Hippocampal formation (tissue), 2 donors: ENCODE measurements at places on chromosomes 1 and 21.
A peak's percentile ranks its signal among the peaks of the same experiment; 100 is the strongest.

DNA sequence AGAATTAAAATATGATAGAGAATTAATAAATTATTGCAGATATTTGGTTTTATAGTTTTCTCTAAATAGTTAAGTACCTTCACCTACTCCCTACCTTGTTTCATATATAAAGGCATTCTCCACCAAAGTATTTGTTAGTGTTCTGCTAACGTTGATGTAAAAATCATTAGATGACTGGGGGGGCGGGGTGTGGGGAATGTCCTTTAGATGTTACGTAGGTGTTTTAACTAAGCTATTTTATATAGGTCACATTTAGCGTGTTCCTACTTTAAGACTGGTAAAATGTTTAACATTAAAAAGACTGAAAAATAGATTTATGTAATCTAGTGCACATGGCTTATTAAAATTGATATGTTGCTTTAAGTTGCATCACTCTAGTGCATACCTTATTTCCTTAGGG lies 48.6 kb downstream of the PTPRC start:
- no peak for DNase-seq

DNA sequence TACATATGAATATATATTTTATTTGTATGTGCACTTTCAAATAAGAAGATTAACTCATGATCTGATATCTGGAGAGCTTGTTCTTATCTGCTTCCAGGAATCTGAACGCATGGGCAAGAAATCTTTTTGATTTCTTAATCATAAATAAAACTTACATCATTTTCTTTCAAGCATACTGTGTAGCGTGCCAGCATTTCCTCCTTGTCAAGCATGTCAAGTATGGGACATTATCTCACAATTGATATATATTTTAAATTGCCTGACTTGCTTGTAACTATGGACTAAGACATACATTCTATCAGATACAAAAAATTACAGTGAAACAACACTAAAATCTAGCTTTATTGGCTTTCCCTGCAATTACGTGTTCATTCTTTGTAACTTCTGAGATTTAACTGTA lies 1128.2 kb downstream of the PLA2G4A start:
- DNase-seq, result no peak

GRCh38 chr1:53735681-53736080 lies 3.3 kb downstream of the GLIS1 start:
- DNase-seq, result no peak

DNA sequence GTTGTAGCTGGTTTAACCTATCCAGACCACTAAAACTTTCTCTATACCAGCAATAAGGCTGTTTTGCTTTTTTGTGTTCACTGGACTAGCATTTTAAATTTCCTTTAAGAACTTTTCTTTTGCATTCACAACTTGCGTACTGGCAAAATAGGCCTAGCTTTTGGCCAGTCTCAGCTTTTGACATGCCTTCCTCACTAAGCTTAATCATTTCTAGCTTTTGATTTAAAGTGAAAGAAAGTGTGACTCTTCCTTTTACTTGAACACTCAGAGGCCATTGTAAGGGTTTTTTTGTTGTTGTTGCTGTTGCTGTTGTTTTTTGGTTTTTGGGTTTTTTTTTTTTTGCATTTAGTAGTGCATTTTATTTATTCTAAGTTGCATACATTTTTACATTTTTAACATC lies 15.2 kb downstream of the RPAP2 start:
- DNase-seq, result no peak

- DNase-seq, result no peak
Measured at GRCh38 chr1:106290805-106291501, 765.5 kb upstream of the PRMT6 start.

DNA sequence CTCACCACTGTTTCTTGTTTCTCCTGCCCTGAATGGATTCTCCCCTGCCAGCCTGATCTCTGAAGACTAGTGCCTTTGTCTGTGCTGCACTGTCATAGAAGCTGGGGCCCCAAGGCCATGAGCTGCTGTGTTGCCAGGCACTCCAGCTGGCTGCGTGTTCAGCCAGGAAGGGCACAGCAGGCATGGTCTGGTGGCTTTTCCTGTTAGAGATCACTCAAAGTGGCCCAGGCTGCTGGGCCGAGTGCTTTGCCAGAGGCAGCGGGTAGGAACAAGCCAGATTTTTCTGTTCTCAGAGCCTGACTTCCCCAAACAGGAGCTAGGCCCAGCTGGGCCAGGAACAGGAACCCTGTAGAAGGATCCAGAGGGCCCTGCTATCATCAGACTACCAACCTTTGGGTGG lies 5.2 kb downstream of the ADPRS start:
- peak; percentile 82 for DNase-seq

GRCh38 chr1:82264802-82265201 lies 464.1 kb downstream of the ADGRL2 start:
- no peak for DNase-seq

DNA sequence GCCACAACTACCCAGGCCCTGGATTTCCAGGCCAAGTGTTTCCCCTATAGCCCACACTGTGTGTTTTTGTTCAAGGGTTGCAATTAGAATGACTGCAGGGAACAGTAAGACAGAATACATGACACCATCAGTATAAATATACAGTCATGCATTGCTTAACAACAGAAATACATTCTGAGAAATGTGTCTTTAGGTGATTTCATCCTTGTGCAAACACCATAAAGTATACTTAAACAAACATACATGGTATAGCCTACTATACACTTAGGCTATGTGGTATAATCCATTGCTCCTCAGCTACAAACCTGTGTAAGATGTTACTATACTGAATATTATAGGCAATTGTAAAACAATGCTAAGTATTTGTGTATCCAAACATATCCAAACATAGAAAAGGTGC lies 7.5 kb upstream of the SLC44A5 start:
- no peak for DNase-seq

DNA sequence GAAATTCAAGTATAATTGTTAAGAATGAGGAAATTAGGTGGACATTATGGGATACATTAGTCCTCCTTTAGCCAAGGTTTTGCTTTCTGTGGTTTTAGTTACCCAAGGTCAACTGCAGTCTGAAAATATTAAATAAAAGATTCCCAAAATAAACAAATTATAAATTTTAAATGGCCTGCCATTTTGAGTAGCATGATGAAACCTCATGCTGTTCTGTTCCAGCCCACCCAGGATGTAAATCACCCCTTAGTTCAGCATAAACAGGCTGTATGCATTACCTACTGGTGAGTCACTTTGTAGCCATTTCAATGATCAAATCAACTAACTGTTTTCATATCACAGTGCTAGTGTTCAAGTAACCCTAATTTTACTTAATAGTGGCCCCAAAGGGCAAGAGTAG lies 132.5 kb upstream of the LYPLAL1 start:
- no peak for DNase-seq

DNA sequence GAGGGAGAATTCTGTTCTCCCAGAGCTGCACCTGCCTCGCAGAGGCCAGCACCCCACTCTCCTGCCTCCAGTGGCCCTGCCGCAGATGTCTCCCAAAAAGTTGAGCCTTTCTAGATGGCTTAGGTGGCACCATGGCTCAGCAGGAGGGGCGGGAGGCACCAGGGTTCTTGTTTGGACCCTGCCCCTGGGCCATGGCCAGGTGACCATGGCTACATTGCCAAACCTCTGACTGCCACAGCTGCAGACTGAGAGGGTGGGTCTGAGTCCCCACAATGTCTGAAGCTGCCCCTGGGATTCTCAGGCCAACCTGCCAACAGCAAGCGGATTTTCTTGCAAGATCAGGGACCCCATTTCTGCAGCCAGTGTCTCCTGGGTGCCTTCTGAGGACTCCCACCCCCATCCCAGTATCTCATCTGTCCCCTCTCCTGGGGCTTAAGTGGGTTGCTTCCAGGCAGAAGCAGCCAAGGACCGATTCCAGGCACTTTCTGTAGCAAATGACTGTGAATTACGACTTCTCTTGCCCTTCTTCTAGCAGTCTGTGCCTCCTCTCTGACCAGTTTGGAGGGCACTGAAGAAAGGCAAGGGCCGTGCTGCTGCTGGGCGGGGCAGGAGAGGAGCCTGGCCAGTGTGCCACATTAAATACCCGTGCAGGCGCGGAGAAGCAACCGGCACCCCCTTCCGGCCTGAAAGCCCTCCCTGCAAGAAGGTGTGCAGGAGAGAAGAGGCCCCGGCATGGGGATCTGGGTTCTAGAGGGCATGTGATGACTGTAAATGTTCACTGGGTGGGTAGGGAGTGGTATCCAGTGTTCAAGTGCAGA lies 22.5 kb downstream of the SESN2 start:
- no peak for DNase-seq

DNA sequence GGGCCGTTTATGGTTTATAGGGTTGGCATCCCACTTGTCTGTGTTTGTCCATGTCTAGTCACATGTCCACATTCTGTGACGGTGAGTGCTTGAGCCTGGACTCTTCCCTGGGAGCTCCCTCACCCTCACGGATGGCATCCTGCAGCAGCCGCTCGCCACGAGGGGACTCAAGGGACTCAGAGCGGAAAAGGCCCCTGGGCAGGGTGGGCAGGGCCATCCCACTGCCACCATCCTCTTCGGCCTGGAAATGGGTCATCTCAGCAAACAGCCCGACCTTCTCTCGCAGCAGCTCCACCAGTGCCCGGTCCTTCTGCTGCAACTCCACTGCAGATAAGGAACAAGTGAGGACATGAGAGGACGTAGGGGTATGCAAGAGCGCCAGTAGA lies 11.1 kb downstream of the RXFP4 start:
- no peak for DNase-seq

DNA sequence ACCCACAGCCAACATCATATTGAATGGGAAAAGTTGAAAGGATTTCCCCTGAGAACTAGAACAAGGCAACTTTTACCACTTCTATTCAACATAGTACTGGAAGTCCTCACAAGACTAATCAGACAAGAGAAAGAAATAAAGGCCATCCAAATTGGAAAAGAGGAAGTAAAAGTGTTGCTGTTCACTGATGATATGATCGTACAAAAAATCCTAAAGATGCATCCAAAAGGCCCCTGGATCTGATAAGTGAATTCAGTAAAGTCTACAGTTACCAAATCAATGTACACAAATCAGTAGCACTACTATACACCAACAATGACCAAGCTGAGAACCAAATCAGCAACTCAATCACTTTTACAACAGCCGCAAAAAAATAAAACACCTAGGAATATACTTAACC lies 28.3 kb downstream of the RAB3GAP2 start:
- no peak for DNase-seq
